Activated CD4-positive, alpha-beta T cell treated with anti-CD3 and anti-CD28 coated beads for 24 hours (primary cell): ENCODE measurements at places on chromosomes 5 and 9.

- DNase-seq: no peak
Measured at GRCh38 chr5:116329503-116329902, 244.7 kb downstream of the COMMD10 start.

GRCh38 chr5:176173647-176174046 lies 64.6 kb upstream of the SIMC1 start:
- DNase-seq: no peak

- no peak for DNase-seq
Measured at GRCh38 chr5:168295574-168296201, 4.2 kb downstream of the WWC1 start.

- no peak for DNase-seq
Measured at GRCh38 chr5:178458140-178458539, 132.1 kb downstream of the COL23A1 start.
